Adrenal gland (tissue), 19 donors: ENCODE measurements at places on chromosomes 7 and 10.
A peak's percentile ranks its signal among the peaks of the same experiment; 100 is the strongest.

- peak; percentile 44 for DNase-seq
Measured at GRCh38 chr7:158828133-158829020, 932 bp downstream of the ESYT2 start.

GRCh38 chr10:65320236-65321026, 1605.4 kb upstream of the LRRTM3 start:
- no peak for DNase-seq

DNA sequence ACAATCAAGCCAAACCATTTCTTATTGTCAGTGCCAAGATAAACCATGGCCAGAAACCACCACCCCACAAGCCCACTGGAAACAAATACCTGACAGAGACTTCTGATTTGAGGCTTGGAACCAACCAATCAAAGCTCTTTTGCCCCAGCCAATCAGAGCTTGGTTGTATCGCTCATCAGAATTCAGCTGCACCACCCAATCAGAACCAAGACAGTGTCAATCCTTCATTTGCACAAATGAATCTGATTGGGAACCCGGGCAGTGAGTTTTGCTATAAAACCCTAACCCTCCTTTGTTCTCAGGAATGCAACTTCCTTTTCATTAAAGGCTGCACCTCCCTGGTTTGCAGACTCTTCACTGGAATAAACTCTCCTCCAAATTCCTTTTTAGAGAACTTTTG, 87.4 kb downstream of the ELAPOR2 start:
- no peak for DNase-seq

- DNase-seq: no peak
Measured at GRCh38 chr7:105097619-105098018, 83.6 kb downstream of the KMT2E start.

DNA sequence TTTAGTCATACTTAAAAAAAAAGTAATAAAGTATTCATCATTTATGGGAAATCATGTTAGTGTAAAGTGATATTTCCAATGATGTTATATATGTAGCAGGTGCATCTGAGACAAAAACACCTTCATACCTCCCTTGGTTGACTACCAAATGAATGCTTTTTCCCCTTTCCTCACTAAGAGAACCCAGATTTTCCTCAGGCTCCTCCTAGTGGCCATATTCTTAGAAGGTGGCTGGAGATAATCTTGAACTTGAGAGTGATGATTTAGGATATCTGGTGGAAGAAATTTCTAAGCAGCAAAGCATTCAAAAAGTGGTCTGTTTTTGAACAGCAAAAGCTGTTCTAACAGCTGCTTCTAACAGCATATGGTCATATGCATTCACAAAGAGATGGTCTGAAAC, 16.8 kb upstream of the DNAH11 start:
- no peak for DNase-seq

DNA sequence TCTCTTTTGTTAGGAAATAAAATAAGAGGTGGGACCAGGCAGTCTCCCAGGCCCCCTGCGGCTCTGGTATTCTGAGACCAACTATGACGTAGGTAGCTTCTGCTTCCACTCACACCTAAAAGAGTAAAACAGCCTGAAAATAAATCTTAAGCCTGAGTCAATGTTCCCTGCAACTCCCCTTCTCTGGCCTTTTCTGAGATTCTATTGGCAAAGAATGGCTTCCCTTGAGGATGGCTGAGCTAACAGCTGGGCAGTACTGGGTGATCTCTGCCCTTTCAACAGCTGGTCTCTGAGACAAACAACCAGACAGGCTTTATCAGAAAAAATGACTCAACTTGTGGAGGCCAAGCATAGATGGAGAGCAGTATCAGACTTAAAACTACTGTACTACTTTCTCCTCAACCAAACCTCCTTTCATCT, 58.7 kb downstream of the CREB3L2 start:
- DNase-seq: peak; percentile 59

- DNase-seq: no peak
Measured at GRCh38 chr7:156778668-156779067, 114.3 kb downstream of the LMBR1 start.

GRCh38 chr10:59582780-59583179, 126.9 kb downstream of the SLC16A9 start:
- no peak for DNase-seq

DNA sequence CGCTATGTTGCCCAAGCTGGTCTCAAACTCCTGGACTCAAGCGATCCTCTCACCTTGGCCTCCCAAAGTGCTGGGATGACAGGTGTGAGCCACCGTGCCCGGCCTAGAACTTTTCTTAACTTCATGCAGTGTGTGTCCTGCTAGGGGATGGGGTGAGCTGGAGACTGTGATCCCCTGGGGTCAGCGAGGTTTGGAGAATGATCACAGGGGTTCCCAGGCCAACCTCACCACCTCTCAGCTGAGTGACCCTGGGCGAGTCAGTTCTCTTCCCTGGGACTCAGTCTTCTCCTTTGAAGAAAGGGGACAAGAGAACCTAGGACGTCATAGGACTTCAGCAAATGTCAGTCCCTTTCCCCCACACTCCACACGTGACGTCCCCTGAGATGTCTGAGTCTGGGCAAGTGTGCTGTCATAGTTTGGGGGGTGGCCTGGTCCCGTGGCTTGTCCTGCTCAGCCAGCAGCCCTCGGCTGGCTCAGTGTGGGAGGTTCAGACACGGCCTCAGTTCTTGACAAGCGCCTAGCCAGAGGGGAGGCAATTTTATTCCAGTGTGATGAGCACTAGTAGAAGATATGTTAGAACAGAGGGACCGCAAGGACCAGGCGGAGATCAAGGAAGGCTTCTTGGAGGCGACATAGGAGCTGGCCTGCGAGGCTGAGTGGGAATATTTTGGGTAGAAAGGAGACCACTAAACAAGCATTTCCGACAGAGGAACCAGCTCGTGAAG, 43.3 kb upstream of the ELN start:
- DNase-seq: no peak

DNA sequence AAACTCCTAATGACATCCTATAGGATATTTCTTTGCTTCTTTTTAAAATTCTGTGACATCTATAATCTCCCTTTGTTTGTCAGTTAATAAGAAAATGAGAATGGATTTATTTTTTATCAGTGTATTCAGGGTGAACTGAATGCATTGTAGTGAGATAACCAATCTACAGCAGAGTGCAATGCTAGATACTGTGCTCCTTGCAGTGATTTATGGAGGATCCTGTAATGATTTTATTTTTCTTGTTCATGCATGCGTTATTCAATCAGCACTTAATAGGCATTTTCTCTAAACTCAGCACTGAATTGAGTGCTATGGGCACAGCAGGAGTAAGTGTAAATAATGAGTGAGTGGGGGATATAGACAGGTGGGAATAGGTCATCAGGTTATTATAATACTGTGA, 253.9 kb downstream of the CDK14 start:
- DNase-seq: no peak

GRCh38 chr7:133702078-133702477, 425.1 kb upstream of the LRGUK start:
- DNase-seq: no peak

DNA sequence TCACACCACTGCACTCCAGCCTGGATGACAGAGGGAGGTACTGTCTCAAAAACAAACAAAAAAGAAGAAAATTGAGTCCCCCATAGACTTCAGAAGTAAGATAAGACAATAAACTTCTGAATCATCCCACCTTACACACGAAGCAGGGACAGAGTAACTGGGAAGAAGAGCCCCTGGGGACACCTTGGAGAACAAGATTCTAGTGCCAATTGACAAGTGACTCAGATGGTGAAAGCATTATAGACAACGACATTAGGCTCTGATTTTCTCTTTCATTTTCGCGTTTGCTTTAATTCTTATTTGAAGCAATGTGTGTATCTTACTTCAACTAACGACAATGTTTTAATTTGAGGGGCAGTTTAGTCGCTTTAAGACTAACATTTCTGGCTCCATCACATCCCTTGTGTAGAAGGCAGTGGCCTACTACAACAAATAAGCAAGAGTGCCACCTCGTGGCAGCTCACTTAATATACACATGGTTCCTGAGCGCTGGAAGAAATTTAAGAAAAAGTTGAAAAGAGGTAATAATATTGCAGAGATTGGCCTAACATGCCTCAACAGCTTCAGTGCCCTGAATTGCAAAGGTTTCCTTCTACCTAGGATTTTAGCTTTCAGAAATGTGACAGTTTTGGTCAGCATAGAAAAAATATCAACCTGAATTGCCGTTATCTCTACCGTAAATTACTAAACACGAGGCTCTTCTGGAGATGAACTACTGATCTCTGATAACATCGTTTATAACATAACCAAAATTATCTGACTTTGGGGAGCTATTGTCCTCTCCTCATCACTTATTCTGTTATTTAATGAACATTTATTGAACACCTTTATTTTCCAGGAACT, 36.7 kb downstream of the ASNS start:
- DNase-seq: peak; percentile 74

- no peak for DNase-seq
Measured at GRCh38 chr7:38411404-38411803, 138.0 kb upstream of the TARP start.

GRCh38 chr10:42932735-42933447, 144.0 kb upstream of the RET start:
- no peak for DNase-seq

DNA sequence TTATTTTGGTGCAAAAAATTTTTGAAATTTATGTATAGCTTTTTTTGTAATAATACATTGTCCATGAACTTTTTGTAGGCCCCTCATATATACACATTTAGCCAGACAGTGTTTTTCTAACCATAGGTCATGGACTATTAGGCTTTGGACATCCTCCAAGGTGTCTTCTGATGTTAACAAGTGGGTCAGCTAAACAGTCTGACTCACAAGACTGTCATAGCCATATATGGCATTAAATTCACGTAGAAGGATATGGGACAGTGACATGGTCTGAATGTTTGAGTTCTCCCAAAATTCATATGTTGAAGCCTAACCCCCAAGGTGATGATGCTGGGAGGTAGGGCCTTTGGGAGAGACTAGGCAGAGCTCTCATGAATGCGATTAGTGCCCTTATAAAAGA, 14.0 kb upstream of the NUB1 start:
- no peak for DNase-seq

- no peak for DNase-seq
Measured at GRCh38 chr7:36951257-36951697, 227.0 kb upstream of the AOAH start.

- DNase-seq: no peak
Measured at GRCh38 chr10:88830643-88831268, 20.9 kb downstream of the ANKRD22 start.

GRCh38 chr10:36089790-36090440, 447.8 kb upstream of the FZD8 start:
- DNase-seq: no peak

GRCh38 chr7:24920451-24921361, 59.3 kb downstream of the OSBPL3 start:
- DNase-seq: no peak

DNA sequence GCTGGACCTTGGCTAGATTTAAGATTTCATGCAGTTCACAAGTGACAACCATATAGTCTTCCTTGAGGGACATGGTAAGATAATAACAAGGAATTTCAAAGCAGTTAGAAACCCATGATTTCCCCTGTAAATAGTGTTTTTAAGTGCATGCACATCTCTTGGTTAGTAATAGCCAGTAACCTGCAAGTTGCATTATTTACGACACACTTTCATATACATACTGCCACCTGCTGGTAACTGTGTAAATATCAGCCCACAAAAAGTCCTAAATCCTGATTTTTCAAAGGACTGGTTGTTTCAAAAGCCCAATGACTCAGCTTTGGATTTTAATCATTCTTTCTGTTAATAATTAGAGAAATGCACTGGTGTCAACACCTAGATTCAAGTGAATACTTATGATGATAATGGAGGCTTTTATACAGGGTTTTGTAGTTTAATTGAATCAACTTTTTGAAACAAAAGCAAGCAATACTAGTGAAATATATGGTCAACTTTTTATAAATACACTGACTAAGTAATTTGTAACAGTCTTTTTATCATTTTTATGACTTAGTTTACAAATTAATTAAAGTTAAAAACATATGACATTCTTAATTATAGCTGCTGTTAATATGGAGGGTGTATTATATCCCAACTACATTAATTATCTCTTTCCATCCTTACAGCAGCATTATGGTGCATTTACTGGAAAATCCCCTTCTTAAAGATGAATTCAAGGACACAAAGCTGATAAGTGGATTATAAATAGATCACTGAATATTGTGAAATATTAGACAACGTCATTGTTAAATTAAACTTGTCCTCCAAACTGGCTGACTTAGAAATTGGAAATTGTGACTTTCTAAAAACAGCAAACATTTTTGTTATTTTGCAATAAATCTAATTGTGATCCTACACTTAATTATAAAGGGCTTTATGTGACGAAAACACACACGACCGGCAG, 367.7 kb upstream of the SEMA3D start:
- peak; percentile 30 for DNase-seq
